RPMI7951 (cell line): ENCODE measurements at places on chromosomes 5 and 9. TPM values are rescaled to one million over a fixed set of nuclear protein-coding genes. Genes with fewer than 3 reads are reported as not detected.

PLPP7 gene
- 11.4 and 13.5 TPM in 2 replicates for total RNA-seq

GRCh38 chr5:180540050-180540694, 46.0 kb downstream of the CNOT6 start:
- DNase-seq: no peak

- no peak for DNase-seq
Observed at GRCh38 chr5:96043446-96043845, 81.8 kb upstream of the ELL2 start.

DNA sequence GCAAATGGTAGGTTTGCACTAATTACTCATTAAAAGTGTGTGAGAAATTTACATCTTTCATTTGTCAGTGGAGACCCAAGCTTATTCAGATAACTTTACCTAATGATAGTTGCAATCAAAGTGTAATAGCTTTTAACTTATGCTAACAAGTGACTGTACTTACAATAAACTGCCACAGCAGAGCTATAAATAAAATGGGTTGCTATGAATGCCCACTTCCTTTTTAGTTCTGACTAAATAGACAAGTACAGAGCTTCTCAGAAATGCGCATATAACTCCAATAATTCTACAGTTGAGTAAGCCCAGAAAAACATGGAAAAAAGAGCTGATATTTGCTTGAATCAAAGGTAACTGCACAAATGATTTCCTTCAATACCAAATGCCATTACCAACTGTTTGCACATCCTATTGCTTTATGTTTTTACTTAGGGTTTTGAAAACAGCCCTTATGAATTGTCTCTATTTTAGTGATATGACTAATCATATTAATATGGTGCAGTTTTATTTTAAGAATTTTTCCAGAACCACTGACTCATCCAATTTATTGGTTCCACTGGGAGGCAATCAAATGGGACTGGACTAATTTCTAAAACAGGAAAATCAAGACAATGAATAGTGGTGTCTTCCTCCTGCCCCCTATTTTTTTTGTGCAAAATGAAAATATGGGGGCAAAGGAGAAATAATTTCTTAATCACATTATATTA, 84.1 kb downstream of the PPP2R2B start:
- DNase-seq: peak; percentile 5

- DNase-seq: no peak
Observed at GRCh38 chr9:100729336-100729895, 151.5 kb downstream of the CAVIN4 start.

SGCD gene
- total RNA-seq: 5.7 and 6.7 TPM in 2 replicates

DNA sequence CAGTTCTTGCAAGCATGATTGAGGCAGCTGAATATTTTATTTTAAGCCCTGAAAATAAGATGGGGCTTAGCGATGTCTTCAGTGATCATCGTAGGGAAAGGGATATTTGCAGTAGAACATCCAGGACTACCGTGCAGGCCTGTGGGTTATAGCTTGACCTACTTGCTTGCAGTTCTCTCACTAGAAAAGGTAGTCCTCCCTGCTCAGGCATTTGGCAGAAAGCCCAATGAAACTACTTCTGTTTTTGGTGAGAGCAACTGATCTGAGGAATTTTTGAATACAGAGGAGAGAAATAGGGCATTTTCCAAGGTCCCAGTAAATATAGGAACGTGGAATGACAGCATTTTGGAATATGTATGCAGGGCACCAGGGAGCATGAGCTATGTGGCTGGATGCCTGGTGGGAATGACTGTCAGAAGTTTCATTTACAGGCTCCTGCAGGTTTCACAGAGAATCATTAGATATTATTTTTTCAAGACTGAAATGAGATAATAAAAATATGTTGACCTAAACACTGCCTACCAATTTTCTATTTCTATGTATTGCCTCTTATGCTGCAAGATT, 417.9 kb upstream of the ACTBL2 start:
- no peak for DNase-seq

GRCh38 chr9:125851979-125852378, 104.8 kb downstream of the PBX3 start:
- DNase-seq: no peak

GRCh38 chr5:65970481-65971367, 44.3 kb downstream of the ERBIN start:
- DNase-seq: no peak

SLC22A4 gene
- total RNA-seq: 6.7 and 6.9 TPM in 2 replicates

DNA sequence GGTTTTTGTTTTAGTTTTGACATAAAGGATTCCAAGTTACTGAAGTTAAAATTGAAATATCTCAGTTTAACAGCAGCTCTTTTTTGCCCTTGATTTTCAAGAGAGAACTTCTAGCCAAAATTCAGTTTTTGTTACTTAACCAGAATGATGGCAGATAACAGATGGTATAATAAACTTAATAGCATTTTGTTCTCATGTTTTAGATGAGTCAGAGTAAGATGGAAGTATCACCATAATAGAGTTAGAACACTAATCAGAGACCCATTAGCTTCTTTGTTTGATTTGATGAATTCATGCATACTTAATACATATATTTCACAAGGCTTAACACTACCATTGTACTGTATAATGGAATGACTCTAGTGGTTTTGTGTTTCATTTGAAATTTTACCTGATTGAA, 11.9 kb downstream of the ZCCHC9 start:
- DNase-seq: no peak

DNA sequence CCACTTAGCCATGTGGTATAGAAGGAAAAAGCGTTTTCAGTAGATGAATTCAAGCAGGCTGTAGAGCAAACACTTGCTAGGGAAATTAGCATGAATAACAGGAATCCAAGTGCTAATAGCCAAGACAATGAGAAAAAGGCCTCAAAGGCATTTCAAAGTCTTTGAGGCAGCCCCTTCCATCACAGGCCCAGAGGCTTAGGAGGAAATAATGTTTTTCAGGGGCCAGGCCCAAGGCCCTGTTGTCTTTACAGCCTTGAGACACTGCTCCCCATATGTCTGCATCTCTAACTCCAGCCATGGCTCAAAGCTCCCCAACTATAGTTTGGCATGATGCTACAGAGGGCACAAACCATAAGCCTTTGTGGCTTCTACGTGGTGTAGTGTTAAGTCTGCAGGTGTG, 563.5 kb downstream of the TAF11L14 start:
- no peak for DNase-seq

SV2C gene
- under 0.01 TPM in 1 of 2 replicates, not detected in the other for total RNA-seq
